ENCODE measurements at places on chromosomes 1 and 21.

GRCh38 chr1:156128654-156129597 is 14.4 kb downstream of the LMNA start:
- peak; percentile 78 for DNase-seq

DNA sequence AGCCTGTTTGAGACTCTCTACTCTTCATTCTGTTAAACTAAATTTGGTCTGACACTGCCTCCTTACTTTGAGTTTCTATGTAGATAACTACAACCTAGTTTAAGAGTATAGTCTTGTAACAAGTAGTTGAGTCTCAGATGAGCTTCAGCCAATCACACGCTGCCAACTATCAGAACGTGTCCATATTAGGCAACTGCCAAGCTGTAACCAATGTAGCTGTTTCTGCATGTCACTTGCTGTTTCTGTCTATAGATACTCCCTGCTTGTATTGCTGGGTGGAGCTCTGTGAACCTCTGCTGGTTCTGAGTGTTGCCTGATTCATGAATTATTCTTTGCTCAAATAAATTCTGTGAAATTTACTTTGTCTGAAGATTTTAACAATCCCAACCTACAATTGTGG is 452.6 kb upstream of the NR5A2 start:
- no peak for DNase-seq

DNA sequence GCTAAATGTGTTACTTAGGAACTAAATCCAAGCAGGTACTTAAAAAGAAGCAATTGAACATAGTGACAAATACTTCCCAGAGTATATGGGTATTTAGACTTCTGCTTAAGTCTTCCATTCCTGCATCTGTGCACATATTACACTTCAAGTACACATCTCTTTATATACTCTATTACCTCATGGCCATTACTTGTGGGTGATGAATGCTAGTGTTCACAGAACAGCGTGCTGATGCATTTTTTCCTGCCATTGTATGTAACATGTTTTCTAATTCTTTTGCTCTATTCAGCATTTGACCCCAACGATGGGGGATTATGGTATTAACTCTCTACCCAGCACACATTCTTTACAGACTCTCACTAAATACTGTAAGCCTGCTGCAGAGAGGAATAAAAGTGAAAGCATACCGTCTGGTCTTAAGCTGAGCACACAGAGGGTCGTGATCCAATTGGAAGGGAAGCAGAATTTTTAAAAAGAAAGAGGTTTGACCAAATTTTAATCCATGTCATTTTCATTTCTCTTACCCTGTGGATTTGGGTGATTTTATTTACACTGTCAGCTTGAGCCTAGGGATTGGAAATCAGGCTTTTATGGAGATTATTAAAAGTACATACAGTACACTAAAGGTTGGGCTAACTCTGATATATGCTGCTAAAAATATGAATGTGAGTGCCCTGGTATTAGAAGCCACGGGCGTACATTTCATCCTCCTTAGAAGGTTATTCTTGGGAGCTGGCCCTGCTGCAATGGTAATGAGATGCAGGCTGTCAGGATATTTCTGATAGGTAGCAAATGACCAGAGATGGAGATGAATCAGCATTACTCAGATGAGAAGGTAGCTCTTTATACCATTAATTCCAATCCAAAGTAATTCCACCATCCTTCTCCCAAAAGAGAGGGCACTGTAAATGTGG is 95.5 kb upstream of the PROX1 start:
- no peak for DNase-seq

DNA sequence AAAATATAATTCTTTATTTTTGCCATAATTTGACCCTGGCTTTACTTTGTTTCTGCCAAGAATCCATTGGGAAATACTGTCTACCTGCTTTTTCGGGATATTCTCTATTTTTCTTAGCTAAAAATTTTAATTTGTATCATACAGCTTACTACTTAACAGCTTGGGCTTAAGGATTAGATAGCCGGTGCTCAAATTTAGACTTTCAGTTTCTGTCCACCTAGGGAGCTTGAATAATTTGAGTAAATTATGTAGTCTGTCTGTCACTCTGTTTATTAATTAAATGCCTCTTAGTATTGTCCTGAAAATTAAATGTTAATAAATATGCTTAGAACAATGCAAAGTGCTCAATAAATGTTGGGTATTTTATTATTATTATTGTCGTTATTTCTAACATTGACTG is 6.7 kb downstream of the SYCP1 start:
- no peak for DNase-seq

DNA sequence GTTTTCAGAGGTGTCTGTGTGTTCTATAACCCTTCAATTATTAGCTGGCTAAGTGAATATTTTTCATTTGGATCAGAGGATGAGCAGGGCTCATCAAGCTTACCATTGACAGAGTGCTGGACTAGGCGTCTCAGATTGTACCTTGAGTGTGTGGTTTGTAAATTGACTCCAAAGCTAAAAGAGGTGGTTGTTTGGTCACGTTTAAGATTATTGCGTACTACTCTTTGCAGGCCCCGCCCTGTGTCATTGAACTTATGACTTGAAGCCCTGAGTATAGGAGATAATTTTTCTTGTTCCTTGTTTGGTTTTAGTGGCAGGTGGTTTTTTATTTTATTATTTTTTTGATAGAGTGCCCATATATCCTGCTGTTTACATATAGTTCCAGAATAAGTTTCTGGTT is 17.7 kb downstream of the MRPS6 start:
- DNase-seq = no peak

GRCh38 chr1:4380564-4381168 is 273.7 kb upstream of the AJAP1 start:
- DNase-seq = no peak

DNA sequence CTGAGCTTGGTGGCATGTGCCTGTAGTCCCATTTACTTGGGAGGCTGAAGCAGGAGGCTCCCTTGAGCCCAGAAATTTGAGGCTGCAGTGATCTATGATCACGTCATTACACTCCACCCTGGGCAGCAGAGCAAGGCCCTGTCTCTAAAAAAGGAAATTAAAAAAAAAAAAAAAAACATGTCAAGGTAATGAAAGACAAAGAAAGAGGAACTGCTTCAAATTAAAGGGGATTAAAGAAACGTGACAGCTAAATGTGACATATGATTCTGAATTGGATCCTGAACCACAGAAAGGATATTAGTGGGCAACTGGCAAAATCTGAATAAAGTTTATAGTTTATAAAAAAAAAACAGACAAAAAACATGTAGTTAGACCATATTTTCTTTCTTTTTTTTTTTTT is 3.8 kb upstream of the C2CD4D start:
- no peak for DNase-seq

- DNase-seq = no peak
Observed at GRCh38 chr21:19368944-19369343, 965.4 kb upstream of the TMPRSS15 start.

DNA sequence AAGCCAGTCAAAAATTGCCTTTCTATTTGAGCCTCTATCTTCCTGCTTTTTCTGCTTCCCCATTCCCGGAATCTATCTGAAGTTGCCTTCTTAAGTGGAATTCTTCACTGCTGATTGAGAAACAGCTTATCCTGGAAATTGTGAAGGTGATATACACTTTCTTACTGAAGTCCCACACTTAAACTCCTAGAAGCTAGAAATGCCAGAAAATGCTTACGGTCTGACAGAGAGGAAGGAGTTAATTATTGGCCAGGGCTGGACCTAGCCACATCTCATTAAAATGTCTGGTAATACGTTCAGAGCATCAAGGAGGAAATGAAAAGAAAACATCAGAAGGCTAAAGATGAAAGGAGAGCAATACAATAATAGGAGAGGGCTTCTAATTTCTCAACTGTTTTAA is 292.5 kb upstream of the SNX7 start:
- DNase-seq = no peak

DNA sequence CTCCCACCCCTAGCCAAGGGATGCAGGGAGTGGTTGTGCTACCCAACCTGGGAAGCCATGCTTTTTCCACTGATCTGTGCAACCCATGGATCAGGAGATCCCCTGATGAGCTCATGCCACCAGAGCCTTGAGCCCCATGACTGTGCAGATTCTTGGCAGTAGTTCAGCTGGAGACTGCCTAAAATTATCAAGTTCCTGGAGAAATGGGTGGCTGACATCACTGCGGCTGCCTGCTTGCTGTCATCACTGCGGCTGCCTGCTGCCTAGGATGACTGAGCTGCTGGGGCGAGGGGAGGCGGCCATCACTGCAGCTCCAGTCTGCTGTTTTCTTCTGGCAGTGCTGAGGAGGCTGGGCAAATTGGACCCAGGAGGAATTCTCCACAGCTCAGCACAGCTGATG is 159.2 kb downstream of the AGBL4 start:
- no peak for DNase-seq

DNA sequence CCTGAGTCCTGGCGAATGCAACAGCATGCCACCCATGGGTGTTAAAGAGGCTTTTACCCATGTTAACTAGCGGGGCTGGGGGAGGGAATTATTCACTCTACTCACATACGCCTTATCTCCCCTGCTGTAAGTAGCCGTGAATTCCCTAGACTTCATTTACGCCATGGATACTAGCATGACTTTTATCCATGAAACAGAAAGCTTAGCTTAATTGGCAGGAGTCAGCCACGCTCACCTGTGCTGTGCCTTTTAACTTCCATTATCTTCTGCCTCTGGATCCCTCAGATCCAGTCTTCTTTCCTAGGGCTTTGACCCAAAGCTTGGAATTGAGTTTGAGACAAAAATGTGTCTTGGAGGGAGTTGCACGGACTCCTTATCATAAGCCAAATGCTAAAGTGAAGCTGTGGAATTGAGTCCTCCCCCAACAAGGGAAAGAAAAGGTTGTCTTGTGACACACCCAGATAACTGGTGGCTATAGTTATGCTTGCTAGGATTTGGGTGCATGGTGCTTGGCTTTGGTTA is 9.7 kb upstream of the NASP start:
- no peak for DNase-seq

DNA sequence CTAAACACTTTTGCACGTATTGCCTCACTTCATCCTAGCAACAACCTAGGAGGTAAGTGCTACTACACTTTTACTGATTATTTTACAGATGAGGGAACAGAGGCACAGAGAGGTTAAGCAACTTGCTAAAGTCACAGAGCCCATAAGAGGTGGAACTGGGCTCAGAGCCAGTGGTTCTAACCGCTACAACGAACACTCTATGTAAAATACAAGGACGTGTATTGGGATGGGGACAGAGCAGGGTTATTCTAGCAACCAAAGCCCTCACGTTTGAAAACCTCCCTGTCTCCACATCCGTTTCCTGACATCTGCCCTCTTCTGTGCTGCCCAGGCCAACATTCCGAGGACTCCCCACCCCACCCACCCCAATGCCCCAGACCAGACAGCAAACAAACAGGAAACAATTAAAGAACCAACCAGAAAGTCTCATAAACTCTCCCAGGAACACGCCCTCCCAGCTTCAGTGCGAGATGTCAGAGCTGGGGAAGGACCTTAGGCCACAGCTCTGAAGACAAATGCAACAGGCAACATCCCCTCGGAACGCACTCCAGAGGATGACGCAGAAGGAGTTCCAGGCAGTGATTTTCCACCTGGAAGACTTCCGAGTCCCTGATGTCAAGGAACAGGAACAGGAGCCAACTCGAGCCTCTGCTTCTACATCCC is 41.1 kb downstream of the GLIS1 start:
- no peak for DNase-seq

GRCh38 chr1:160353223-160353622 is 10.0 kb downstream of the NCSTN start:
- DNase-seq = no peak

DNA sequence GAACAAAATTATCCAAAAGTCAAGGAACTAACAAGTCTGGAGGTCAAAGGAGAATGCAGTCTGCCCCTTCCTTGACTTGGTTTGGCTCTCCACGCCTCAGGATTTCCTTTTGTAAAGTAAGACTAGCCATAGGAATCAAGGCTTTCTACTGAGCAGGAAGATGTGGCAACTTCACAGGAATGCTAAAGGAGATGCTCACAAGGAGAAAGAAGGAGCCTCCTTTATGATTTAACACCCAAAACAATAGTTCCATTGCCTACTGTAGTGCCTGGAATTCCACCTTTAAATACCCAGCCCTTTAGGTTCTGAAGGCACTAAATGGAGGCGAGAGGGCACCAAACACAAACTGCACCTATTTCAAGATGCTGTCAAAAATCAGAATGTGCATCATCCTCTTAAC is 176.3 kb upstream of the NFIA start:
- no peak for DNase-seq

- DNase-seq = no peak
Observed at GRCh38 chr1:78275906-78276685, 214.7 kb upstream of the PTGFR start.

DNA sequence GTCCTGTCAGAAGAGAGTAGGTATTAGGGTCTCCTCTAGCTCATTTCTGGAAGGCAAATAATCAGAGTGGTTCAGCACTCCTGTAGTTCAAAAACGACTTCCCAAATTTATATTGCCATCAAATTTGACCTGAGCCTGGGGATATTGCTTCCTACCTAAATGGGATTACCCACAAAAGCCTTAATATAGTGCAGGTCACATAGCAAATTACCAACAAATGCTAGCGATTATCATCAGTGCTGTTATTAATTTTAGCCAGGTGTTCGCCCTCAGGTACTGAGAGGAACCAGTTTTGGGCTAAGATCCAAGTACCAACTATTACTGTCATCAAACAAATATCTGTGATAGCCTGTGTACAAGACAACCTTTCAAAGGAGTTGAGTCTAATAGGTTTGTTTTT is 661.8 kb upstream of the PTBP2 start:
- DNase-seq = no peak

GRCh38 chr1:99397029-99397428 is 132.7 kb downstream of the PLPPR4 start:
- DNase-seq = no peak

DNA sequence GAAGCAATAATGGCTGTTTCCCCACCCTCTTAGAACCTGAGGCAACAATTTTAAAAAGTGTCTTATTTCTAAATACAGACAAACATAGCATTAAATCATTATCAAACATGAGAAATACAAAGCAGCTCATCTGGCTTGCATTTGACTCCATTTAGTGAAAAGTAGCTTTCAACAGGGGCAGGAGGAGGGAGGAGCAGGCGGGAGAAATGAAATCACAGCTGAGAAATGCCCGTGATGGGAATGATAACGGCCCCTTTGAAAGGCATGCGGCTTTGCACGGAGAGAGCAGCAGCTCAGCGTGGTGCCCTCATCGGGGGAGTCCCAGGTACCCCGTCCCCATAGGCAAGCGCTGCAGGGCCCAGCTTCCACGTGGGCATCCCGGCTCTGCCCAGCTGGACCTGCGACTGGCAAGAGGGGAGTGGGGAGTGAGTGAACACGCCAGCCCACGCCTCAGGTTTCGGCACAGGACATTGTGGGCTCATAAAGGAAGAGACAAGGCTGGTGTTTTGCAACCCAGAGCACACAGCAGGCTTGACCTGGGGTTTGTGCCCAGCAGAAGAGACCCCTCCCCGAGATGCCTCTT is 134.6 kb downstream of the NPHP4 start:
- DNase-seq = no peak

DNA sequence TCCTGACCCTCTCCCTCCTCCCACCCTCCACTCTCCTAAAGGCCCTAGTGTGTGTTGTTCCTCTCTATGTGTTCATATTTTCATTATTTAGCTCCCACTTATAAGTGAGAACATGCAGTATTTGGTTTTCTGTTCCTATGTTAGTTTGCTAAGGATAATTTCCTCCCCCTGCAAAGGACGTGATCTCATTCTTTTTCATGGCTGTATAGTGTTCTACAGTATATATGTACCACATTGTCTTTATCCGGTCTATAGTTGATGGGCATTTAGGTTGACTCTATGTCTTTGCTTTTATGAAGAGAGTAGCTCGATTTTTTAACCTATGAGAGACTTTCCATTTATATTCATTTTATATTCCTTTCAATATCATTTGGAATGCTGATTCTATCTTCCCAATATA is 7.9 kb upstream of the PTBP2 start:
- DNase-seq = no peak

GRCh38 chr1:168317309-168317708 is 36.6 kb downstream of the TBX19 start:
- DNase-seq = no peak

- DNase-seq = peak; percentile 71
Observed at GRCh38 chr1:97920832-97921571, at the start of gene DPYD. Gene DPYD, minus strand, starts transcription at chr1:97921034. Its CDS starts 112 bp downstream, at chr1:97920922.

Data from fibroblast of the conjunctiva (primary cell).